ENCODE measurements at places on chromosomes 4 and X.
A peak's percentile ranks its signal among the peaks of the same experiment; 100 is the strongest.

GRCh38 chrX:129717892-129718291 is 20.9 kb upstream of the XPNPEP2 start:
- DNase-seq = no peak

- no peak for DNase-seq
Measured at GRCh38 chrX:46407753-46408130, 137.5 kb downstream of the ZNF674 start.

- no peak for DNase-seq
Measured at GRCh38 chr4:176198316-176198903, 3.0 kb upstream of the SPATA4 start.

GRCh38 chr4:101699441-101700124 is 90.9 kb upstream of the BANK1 start:
- no peak for DNase-seq

- no peak for DNase-seq
Measured at GRCh38 chr4:6113641-6114040, 86.7 kb downstream of the JAKMIP1 start.

DNA sequence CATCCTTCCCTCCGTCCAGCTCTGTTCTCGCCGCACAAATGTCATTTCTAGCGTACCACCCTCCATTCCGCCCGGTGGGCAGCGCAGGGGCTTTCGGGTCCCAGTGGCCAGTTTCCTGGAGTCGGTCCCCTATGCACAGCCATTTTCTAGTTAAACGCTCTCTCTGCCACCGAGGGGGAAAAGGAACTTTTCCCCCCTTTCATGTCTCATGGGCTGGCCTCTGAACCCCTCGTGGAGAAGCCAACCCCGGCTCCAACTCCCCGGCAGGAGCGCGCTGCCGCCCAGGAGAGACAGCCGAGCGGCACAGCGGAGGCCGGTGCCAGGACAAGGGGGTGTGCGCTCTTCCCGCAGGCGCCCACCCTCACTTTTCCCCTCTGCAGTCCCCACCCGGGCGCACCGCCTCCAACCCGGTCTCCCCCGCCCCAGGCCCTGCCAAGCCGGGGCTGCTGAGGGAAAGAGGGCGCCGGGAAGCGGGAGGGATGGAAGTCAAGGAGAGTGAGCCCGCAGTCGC is 662 bp downstream of the APBB2 start:
- peak; percentile 6 for DNase-seq

DNA sequence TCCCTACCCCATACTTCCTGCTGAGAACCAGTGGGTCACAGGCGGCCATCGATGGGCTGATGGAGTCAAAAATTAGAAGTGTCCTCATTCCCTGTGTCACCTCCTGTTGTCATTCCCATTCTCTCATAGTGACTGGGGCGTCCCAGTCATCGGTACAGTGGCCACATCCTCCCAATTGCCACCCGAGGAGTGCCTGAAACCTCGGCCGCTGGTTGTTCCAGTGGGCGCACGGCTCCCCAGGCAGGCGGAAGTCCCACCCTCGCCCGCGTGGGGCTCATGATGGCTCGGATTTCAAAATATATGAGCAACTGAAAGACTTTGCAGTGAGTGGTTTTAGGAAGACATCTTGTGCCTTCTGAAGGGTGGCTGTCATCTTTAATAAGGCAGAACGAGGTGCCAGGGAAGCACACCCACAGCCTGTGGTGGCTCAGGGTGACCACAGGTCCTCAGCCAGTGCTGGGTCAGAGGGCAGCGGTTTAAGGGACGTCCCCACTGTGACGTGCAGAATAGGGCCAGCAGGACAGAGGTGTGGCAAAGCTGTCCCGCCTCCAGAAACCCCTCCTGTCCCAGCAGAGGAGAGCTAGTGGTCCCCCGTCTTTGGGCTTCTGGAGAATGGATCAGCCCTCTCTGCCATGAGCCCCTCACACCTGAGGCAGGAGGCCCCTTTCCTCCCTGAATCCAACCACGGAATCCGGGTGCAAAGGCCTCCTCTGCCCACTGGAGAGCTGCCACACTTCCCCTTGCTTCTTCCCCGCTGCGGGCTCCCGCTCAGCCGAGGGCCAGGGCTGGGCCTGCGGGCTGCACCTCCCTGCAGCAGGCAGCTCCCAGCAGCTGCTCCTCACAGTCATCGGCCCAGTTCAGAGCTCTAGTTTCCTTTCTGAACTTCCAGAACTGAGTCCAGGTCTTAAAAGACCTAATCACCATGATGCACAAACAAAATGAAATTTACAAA is 90.4 kb downstream of the ABLIM2 start:
- no peak for DNase-seq

DNA sequence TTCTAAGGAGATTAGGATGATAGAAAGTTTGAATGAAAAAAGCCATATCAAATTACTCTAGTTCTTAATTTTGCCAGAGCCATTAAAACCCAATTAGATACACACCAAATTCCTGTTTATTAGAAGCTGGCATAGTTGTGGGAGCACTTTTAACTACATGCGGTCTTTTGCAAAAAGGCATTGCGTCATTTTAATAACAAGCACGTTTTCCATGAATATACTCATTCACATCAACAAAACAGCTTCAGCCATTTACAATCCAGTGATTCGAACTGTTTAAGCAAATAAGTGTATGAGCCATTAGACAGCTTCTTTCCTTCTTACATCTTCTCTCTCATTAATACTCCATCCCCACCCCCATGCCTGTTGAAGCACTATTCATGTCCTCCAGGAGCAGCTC is 109.5 kb upstream of the EOLA2 start:
- DNase-seq = no peak

- DNase-seq = no peak
Measured at GRCh38 chr4:57048590-57049304, 61.4 kb downstream of the IGFBP7 start.

- no peak for DNase-seq
Measured at GRCh38 chrX:70402721-70403120, 20.4 kb upstream of the GDPD2 start.

- DNase-seq = no peak
Measured at GRCh38 chr4:140726776-140727500, 29.2 kb downstream of the TBC1D9 start.

- no peak for DNase-seq
Measured at GRCh38 chr4:6239968-6240367, 29.7 kb upstream of the WFS1 start.

GRCh38 chr4:125097729-125098128 is 217.0 kb upstream of the FAT4 start:
- DNase-seq = no peak

DNA sequence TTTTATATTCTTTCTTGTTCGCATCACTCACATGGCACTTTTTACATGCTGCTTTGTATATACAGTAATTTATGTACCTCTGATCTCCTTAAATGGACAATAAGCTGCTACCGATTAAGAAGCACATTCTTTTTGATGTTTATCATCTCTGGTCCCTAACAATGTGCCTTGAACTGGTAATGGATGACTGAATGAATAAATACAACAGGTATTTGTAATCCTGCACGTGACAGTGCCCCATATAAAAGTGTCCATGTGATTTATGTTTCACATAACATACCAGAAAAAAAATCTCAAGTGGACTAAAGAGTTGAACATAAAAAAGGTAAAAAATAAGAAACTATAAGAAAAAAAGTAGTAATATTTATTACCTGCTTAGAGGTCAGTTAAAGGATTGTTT is 7.7 kb upstream of the SLAIN2 start:
- DNase-seq = no peak

All from activated CD4-positive, alpha-beta T cell treated with anti-CD3 and anti-CD28 coated beads, Interleukin-2, Interleukin-6, amounts not matched to agents 100 ng/mL and 50 ng/mL, durations not matched to agents 16 hours and 8 hours (primary cell).